ENCODE measurements at places on chromosomes 3 and 15. TPM values are rescaled to one million over a fixed set of nuclear protein-coding genes. Genes with fewer than 3 reads are reported as not detected.

GRCh38 chr3:80970292-80970691 lies 791.2 kb downstream of the GBE1 start:
- no peaks in the 10 kb centered on the region for H3K36me3 ChIP-seq
- no peaks in the 10 kb centered on the region for H3K27me3 ChIP-seq
- H3K27ac ChIP-seq, result no peak overlapping the region
- DNase-seq, result no peak

- H3K27me3 ChIP-seq, result no peaks in the 10 kb centered on the region
- no peak overlapping the region for H3K27ac ChIP-seq
These were observed 235.3 kb upstream of the ST8SIA2 start for GRCh38 chr15:92158426-92158825.

The TWF2 gene
- total RNA-seq, result 45.0 TPM

- DNase-seq, result no peak
- H3K27ac ChIP-seq, result no peak overlapping the region
- H3K4me3 ChIP-seq, result no peak overlapping the region
- no peaks in the 10 kb centered on the region for H3K36me3 ChIP-seq
These were observed 203.6 kb upstream of the MDFIC2 start for GRCh38 chr3:70516076-70516475.

GRCh38 chr15:77516786-77517185 lies 96.1 kb downstream of the HMG20A start:
- no peaks in the 10 kb centered on the region for H3K27me3 ChIP-seq
- H3K4me1 ChIP-seq, result no peaks in the 10 kb centered on the region
- H3K4me3 ChIP-seq, result no peak overlapping the region
- H3K27ac ChIP-seq, result no peak overlapping the region

DNA sequence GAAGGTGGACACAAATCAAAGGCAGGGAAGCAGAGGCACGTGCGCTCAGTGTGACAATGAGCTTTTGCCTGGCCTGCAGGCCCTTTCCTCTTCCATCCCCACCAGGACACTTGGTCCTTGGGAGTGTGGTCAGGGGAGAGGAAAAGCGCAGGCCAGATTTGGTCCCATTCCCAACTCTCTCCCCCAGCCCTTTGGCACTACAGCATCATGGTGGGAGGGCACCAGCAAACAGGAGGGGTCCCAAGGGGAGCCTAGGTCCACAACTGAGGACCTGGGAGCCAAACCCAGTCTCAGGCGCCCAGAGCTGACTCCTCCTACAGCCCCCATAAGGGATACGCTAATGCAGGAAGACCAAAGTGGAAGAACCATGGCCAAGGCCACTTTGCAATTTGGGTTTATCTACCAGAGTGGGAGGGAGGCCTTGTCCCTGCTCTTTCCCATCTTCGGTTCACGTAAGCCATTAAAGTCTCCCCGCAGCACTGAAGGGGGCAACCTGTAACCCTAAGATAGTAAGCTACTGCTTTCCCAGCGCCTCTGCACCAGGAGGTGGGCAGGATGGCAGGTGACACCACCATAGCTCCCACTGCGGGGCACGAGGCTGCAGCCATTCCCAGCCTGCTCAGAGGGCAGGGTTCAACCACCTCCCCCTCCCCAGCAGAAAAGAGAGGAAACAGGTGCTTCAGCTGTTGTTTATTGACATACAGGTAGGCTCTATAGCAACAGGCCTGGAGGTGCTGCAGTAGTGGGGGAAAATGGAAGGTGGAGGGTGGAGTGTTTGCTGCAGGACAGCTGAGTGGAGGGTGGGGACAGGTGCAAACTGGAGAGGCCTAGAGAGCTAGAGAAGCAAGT lies 993 bp upstream of the GRAMD2A start:
- DNase-seq, result no peak
- peaks cover 4% of the 10 kb centered on the region for H3K27me3 ChIP-seq
- peaks cover 41% of the 10 kb centered on the region for H3K36me3 ChIP-seq
- no peak overlapping the region for H3K4me3 ChIP-seq
- no peaks in the 10 kb centered on the region for H3K4me1 ChIP-seq

DNA sequence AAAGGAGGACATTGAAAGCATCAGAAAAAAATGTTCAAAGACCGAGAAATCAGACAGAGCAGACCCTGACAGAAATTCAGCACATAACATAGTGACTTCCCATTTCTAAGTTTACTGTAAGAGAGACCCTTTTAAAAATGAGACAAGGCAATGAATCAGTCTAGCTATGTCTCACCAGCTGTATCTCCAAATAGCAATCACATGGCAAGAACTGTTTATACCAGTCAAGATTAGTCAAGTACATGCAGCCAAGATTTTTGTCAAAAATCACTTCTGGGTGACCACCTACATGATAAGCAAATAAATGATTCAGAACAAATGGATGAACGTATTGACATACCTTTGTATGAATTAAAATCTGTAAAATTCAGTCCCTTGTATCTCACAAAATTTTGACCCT lies 138.0 kb downstream of the DTWD1 start:
- no peak overlapping the region for H3K27ac ChIP-seq
- H3K36me3 ChIP-seq, result no peaks in the 10 kb centered on the region
- DNase-seq, result no peak
- H3K4me1 ChIP-seq, result no peaks in the 10 kb centered on the region
- no peak overlapping the region for H3K4me3 ChIP-seq

DNA sequence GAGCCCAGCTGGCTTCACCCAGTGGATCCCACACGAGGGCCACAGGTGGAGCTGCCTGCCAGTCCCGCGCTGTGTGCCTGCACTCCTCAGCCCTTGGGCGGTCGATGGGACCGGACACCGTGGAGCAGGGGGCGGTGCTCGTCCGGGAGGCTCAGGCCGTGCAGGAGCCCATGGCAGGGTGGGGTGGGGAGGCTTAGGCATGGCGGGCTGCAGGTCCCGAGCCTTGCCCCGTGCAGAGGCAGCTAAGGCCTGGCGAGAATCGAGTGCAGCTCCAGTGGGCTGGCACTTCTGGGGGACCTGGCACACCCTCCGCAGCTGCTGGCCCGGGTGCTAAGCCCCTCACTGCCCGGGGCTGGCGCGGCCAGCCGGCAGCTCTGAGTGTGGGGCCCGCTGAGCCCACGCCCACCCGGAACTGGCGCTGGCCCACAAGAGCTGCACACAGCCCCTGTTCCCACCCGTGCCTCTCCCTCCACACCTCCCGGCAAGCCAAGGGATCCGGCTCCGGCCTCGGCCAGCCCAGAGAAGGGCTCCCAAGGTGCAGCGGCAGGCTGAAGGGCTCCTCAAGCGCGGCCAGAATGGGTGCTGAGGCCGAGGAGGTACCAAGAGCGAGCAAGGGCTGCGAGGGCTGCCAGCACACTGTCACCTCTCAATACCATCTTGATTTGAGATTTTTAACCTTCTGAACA lies 121.4 kb downstream of the EPHB1 start:
- no peaks in the 10 kb centered on the region for H3K36me3 ChIP-seq
- H3K4me1 ChIP-seq, result no peaks in the 10 kb centered on the region
- DNase-seq, result no peak
- H3K27me3 ChIP-seq, result no peaks in the 10 kb centered on the region

GRCh38 chr3:108281670-108282069 lies 14.7 kb upstream of the HHLA2 start:
- no peak for DNase-seq
- H3K36me3 ChIP-seq, result no peaks in the 10 kb centered on the region
- no peaks in the 10 kb centered on the region for H3K4me1 ChIP-seq
- H3K27ac ChIP-seq, result no peak overlapping the region
- no peaks in the 10 kb centered on the region for H3K27me3 ChIP-seq

The DISP2 gene
- total RNA-seq, result 12.6 TPM

- no peaks in the 10 kb centered on the region for H3K27me3 ChIP-seq
- no peak for DNase-seq
- H3K4me1 ChIP-seq, result peaks cover 5% of the 10 kb centered on the region
- no peak overlapping the region for H3K27ac ChIP-seq
- no peak overlapping the region for H3K4me3 ChIP-seq
These were observed 3.1 kb upstream of the RAD54L2 start for GRCh38 chr3:51535146-51536019.

DNA sequence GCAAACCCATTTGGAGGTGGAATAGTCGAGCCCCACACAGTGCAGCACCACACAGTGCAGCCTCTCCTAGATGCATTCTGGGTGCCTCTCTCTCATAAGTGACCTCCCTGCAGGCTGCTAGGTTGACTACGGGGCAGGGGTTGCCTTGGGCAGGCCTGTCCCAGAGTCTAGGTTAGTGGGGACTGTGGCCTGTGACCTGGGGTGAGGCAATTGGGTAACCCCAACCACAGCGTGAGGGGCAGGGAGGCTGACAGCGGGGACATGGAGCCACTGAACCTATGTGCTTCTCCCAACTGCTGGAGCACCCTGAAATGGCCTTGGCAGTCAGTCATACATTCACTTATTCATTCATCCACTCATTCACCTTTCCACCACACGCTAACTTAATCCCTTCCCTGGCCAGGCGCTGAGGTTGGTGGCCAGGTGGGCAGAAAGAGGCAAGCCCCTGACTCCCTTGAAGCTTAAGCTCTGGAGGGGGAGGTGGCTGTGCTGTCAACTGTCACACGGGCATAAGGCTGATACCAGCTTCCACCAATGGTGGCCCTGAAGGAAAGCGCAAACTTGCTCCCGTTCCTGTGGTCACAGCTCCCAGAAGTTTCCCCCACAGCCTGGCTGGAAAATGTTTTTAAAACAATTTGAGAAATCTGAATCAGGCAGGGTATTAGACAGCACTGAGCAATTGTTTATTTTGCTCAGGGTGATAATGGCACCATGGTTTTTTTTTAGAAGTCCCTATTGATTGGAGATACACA lies 46.2 kb downstream of the WNT7A start:
- H3K27ac ChIP-seq, result no peak overlapping the region
- no peaks in the 10 kb centered on the region for H3K4me1 ChIP-seq
- H3K27me3 ChIP-seq, result no peaks in the 10 kb centered on the region

GRCh38 chr15:29852201-29852600 lies 29.9 kb upstream of the TJP1 start:
- no peak overlapping the region for H3K4me3 ChIP-seq
- no peak for DNase-seq
- H3K27me3 ChIP-seq, result no peaks in the 10 kb centered on the region
- no peaks in the 10 kb centered on the region for H3K36me3 ChIP-seq

GRCh38 chr3:170429050-170429449 lies 10.4 kb downstream of the CLDN11 start:
- no peak for DNase-seq
- H3K27ac ChIP-seq, result no peak overlapping the region
- H3K27me3 ChIP-seq, result no peaks in the 10 kb centered on the region
- H3K4me1 ChIP-seq, result no peaks in the 10 kb centered on the region

DNA sequence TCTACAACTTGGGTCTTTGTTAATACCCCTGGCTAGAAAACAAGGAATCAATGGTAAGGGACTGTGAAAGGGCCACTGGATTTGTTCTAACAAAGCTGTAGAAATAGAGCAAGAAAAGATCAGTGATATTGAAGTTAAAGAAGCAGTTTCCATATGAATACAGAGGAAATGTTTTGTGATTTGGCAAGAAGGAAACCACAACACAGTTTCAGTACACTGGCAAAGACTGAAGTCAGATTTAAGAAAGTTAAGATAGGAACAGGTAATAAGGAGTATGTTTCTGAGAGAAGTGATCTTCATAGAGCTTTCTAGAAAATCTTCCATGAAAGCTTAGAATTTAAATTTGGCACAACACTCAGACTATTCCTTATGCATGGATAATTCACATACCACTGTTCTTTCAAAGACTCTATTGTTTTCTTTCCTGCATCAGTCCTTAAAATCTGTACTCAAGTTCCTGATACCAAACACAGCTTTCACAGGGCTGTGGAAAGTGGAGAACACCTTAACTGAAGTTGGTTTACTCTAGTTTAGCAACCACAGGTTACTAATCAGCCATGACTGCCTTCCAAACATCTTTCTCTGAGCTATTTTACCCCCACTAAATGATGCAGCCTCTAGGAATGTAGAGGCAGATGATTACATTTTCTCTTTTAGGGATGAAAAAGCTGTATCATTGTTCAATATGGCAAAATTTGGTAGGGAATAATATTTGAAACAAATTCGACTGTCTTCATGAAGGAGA lies 32.4 kb upstream of the ALCAM start:
- no peaks in the 10 kb centered on the region for H3K27me3 ChIP-seq
- H3K4me3 ChIP-seq, result no peak overlapping the region
- H3K4me1 ChIP-seq, result no peaks in the 10 kb centered on the region
- H3K27ac ChIP-seq, result no peak overlapping the region
- no peak for DNase-seq

DNA sequence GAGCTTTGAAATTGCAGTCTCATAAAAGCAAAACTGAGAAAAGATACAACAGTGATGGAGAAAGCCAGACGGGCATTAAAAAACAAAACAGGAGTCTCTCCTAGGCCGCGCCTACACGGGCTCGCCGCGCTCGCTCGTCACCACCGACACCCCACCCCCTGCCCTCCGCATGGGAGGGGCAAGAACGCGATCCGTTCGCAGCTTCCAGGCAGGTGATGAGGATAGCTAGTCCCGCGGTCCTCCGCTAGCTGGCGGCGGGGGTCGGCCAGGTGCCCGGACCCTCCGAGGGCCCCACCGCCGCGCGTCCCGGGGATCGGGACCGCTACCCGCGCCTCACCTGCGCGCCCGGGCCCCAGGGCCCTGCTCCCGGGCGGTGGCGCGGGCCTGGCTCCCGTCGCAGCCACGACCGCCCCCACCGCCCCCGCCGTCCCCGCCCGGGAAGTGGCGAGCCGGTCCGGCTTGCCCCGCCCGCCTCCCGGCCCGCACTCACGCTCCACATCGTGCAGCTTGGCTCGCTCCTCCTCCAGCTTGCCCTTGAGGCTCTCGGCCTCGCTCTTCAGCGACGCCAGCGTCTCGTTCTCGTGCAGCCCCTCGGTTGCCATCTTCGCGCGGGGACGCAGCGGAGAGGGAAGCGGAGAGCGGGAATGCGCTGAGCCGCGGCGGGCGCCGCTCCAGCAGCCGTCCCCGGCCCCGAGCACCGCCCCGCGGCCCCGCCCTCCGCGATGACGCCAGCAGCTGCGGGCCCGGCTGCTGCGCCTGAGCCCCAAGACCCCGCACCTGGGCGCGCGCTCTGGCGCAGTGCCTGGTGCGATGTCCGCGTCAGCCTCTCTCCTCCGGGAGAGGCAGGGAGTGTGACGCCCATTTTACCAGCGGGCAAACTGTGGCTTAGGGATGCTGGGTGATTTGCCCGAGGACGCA lies 11.7 kb downstream of the GNB5 start:
- H3K4me1 ChIP-seq, result peaks cover 4% of the 10 kb centered on the region
- no peaks in the 10 kb centered on the region for H3K36me3 ChIP-seq
- peak; percentile 88 for DNase-seq
- H3K27me3 ChIP-seq, result no peaks in the 10 kb centered on the region

The SCN5A gene
- total RNA-seq, result 0.45 TPM

The C3orf62 gene
- 4.2 TPM for total RNA-seq

DNA sequence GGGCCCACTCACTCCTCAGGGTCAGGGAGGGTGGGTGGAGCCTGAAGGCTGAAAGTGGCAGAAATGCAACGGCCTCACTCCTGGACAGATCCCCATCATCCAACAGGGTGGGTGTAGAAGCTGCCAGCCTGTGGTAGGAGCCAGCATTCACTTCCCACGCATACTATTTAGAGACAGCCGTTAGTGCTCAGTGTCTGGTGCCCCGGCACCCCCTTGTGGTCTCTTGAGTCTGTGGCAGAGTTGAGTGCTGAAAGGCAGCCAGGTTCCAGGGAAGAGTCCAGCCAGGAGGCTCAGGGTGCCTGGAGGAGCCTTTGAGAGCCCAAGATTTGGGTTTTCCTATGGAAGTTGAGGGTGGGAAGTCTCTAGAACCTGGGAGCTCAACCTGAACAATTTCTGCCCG lies 2.1 kb upstream of the GNAT1 start:
- H3K27me3 ChIP-seq, result peaks cover 16% of the 10 kb centered on the region
- peaks cover 4% of the 10 kb centered on the region for H3K4me1 ChIP-seq
- H3K27ac ChIP-seq, result no peak overlapping the region
- no peaks in the 10 kb centered on the region for H3K36me3 ChIP-seq
- no peak overlapping the region for H3K4me3 ChIP-seq

GRCh38 chr3:108605028-108605427 lies 15.5 kb downstream of the DZIP3 start:
- no peaks in the 10 kb centered on the region for H3K27me3 ChIP-seq
- no peaks in the 10 kb centered on the region for H3K36me3 ChIP-seq
- H3K4me3 ChIP-seq, result no peak overlapping the region
- no peak for DNase-seq
- H3K27ac ChIP-seq, result no peak overlapping the region

Measured in colonic mucosa (tissue), 4 donors.